Upper lobe of left lung (tissue), 6 donors: ENCODE measurements at places on chromosomes 6 and 20.

DNA sequence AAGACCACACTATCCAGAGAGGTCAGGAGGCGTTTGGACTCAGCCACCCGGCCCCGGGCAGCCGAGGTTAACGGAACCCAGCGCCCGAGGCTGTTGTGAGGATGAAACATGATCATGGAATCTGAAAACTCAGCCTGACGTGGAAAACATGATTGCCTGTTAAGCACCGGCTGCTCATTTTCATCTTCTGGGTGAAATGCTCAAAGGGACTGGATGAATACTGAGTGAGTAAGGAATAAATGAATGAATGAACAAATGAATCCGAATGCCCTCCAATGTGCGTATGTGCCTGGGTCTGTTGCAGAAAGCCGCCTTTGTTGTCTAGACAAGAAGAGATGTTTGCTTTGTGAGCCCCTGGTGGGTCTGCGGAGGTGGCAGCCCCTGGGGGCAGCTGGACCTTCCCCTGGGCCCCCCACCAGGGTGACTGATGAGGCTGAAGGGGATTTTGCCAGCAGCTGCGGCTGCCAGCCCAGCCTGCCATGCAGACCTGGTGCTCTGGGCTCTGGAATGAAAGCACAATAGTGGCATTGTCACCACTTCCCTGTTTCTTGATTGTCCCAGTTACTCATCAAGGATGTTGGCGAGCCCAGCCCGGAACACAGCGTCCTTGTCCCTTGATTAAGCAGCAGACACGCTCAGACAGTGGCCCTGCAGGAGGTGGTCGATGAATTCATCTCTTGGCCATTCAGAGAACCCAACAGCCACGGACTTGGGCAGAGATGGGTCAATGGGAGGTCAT, 211.1 kb downstream of the ANKRD60 start:
- peak; percentile 51 for DNase-seq

DNA sequence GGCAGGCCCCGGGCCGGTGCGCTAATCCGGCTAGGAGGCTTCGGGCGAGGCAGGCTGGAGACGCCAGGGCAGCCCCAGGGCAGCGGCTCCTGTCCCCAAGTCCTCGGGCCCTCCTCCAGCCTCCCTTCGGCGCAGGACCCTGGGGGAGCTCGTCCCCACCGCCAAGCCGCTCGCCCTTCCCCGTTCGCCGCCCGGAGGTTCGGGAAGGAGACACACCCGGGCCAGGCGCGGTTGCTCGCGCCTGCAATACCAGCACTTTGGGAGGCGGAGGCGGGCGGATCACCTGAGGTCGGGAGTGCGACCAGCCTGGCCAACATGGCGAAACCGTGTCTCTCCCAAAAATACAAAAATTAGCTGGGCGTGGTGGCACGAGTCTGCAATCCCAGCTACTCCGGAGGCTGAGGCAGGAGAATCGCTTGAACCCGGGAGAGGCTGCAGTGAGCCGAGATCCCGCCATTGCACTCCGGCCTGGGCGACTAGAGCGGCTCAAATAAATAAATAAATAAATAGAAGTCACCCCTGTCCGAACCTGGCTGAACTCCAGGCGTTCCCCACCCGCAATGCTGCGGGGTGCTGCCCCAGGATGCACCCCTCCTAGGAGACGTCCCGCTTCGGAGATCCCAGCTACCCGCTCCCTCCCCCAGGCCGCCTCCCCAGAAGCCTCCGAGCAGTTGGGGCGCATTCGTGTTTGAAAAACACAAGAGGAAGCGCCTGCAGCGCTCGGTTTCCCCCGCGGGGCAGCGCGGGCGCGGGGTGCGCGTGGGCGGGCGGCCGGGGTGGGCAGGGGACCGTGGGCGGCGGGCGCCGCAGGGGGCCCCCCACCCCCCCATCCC, 27.5 kb downstream of the SERPINB9 start:
- peak; percentile 90 for DNase-seq

GRCh38 chr6:89997456-89998445, 103.5 kb downstream of the GJA10 start:
- DNase-seq = no peak

- peak; percentile 25 for DNase-seq
Observed at GRCh38 chr20:46036370-46036769, 7.4 kb downstream of the SLC12A5 start.

- DNase-seq = no peak
Observed at GRCh38 chr20:3669710-3670367, 6.6 kb upstream of the GFRA4 start.

DNA sequence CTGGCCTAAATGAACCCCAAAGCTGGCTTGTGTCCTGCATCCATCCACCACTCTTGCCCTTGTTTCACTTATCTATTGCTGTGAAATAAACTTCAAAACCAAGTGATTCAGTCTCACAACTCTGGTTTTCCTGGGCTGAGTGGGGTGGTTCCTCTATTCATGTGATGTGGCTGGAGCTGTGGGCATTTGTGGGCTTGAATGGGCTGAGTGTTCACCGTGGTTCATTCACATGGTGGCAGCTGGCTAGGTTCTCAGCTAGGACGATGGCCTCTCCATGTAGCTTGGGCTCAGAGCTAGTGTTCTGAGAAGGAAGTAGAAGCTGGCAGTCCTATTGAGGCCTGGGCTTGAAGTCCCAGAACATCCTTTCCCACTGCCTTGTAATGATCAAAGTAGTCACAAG, 30.4 kb downstream of the FKBP1A start:
- no peak for DNase-seq

- no peak for DNase-seq
Observed at GRCh38 chr6:71239694-71240093, 48.9 kb upstream of the OGFRL1 start.

DNA sequence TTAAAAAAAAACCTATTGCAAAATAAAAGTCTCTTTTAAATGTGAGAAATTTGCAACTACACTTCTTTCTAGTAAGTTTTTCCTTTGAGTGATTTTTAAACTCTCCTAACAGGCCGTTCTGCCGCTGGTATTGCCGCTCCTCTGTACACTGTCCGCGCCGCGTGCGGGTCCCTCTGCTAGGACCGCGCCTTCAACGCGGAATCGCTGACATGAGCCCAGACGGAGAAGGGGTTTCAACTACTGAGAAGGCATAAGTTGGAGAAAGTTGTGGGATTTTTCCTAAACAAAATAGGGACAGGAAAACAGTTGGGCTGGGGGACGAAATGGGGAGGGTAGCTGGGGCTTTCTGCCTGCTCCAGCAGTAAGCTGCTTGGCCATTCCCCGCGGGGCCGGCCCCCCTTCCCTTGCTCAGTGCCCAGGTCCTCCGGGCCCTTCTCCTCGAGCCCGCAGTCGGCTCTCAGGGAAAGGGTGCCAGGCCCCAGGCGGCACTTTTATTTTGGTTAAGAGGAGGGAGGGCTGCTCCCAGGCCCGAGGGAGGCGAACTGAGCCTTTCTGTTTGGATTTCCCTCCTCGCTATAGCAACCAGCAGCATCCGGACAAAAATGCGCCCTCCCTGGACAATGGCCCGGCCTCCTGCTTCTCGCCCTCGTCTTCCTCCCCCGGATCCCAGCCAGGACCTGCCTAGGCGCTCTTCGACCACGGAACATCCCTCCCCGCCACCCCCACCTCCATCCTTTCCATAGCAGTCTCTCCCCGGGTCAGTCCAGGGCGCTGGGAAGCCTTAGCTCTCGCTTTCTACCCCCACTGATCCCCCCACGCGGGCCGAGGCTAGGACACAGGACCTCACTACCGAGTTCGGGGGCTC, 6.8 kb upstream of the POU3F2 start:
- no peak for DNase-seq

DNA sequence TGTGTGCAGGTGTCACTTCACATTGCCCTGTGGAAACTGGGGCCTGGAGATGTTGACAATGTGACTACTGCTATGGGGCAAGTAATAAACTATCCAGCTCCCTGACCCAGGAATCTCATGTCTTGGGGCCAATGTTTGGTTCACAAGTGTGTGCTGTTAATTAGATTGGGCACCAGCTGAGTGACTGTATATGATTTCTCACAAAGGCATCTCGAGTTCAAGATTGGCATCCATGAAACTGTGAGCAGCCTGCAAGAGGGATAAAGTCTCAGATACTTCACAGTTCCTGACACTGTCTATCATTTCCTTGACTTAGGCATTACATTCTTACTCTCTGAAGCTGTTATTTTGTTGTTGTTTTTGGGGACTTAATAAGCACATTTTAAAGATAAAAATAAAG, 264.0 kb downstream of the PRKN start:
- no peak for DNase-seq

GRCh38 chr6:82712826-82713225, 349.2 kb downstream of the TPBG start:
- DNase-seq = no peak

DNA sequence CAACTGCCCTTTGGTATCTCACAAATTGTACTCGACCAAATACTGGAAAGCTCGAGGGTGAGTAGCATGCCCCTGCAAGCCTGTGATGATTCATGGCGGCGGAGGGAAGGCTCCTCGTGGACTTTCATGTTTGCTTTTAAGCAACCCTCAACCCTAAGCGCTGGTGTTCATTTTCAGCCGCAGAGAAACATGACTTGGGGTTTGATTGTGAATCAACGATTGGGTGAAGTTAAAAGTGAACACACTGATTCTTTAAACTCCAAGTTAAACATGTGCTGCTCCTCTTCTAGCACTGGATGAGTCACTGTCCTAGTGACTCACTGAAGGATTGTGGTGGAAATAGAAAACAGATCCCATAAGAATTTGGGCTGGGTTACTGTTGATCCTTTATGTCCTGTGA, 8.3 kb downstream of the CD109 start:
- DNase-seq = no peak

- DNase-seq = no peak
Observed at GRCh38 chr6:144094731-144095133, 641 bp downstream of the SF3B5 start.

DNA sequence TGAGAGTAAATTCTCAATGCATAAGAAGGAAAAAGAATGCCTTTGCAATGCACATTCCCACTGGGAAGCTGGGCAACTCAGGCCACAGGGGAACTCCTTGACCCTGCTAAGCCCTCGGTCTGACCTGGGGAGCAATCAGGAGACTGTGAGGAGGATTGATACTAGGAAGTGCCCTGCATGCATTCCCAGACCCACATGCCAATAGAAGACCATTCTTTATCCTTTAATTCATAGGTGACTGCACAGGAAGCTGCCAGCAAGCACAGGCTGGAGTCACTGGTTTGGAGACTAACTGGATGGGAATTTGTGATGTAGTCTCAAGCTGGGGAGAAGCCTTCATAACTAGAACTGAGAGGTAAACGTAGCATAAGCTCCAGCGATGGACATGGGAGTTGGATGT, 1012.7 kb downstream of the EYS start:
- DNase-seq = no peak

GRCh38 chr6:53029257-53029656, 34.2 kb upstream of the GSTA4 start:
- DNase-seq = no peak

GRCh38 chr6:157800420-157801237, 22.4 kb upstream of the SNX9 start:
- DNase-seq = no peak

GRCh38 chr6:131764350-131764749, 43.5 kb upstream of the ENPP1 start:
- no peak for DNase-seq

- DNase-seq = no peak
Observed at GRCh38 chr20:34108616-34109174, 3.3 kb downstream of the EIF2S2 start.

DNA sequence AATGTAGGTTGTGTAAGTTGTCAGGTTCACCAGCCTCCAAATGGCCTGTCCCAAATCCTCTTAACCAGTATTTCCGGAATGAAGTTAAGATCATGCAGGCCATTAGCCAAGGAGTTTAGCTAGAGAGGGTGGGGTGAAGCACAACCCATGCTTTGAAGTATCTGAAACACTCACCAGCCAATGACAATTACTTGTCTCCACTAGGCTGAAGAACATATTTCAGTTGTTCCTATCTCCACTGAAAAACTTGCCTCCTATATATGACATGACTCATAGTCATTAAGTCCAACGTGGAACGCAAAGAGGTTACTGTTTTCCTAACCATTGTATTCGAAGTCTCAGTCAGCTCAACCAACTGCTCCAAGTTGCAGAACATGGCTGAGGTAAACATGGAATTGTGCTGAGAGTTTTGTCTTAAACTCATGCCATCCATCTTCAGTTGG, 37.4 kb upstream of the TNFAIP3 start:
- DNase-seq = no peak

DNA sequence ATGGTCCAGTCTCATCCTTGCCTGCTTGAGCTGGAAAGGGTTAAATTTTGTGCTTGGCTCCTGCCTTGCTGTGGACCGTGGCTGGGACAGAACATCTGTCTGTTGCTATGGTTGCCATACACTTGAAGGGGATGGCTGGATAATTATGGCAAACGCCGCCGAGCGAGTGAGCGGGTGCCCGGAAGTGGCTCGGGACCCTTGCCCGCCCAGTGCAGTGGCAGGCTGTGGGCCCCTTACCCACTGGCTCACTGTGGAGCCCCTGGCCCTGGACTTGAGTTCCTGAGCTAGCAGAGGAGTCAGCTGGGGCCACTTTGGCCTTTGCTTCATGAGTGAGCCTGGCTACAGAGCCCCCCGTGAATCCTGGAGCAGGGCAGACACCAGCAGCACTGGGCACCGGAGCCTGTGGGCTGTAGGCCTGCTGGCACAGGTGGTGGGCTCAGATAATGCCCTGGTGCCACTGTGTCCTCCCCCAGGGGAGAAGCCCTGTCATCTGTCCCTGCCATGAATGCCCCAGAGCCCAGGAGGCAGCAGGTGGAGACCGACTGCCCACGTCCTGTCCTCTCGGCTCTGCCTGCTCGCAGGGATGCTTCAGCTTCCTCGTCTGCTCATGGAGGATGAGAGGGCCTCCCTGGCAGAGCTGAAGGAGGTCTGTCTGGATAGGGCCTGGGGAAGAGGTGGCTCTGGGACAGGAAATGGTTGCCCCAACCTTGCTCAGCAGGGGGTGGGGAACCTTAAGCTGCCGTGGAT, 25.5 kb upstream of the NOL4L start:
- no peak for DNase-seq

DNA sequence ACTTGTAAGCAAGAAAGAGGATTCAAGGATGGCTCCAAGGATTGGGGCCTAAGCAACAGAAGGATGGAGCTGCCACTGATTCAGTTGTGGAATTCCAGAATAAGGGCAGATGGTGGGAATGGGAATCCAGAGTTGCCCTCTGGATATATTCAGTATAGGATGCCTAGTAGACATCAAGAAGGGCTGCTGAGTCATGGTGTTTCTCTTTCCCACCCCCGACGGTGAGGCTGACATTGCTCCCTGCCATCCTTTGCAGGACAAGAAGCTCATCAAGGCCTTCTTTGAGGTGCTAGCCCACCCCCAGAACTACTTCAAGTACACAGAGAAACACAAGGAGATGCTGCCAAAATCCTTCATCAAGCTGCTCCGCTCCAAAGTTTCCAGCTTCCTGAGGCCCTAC, 11.2 kb upstream of the ZNF76 start:
- DNase-seq = no peak
